Progenitor cell of endocrine pancreas (in vitro differentiated cells): ENCODE measurements at places on chromosomes 7 and 10. TPM values are rescaled to one million over a fixed set of nuclear protein-coding genes. Genes with fewer than 3 reads are reported as not detected.

GRCh38 chr7:27095897-27096767 lies at the start of gene HOXA1:
TSS of gene HOXA1 (minus strand) at chr7:27096000. CDS start at chr7:27095912, 88 bp downstream.
- DNase-seq = peak; percentile 85

GRCh38 chr10:7986851-7987250 lies 67.6 kb upstream of the GATA3 start:
- no peak for DNase-seq

GRCh38 chr7:50798126-50798525 lies 15.4 kb upstream of the GRB10 start:
- DNase-seq = no peak

Gene JCAD
- total RNA-seq = 13.4 and 15.8 TPM in 2 replicates

Gene AKR1C2
- total RNA-seq = 7.2 and 12.6 TPM in 2 replicates
